ENCODE measurements at places on chromosomes 7 and 10.

DNA sequence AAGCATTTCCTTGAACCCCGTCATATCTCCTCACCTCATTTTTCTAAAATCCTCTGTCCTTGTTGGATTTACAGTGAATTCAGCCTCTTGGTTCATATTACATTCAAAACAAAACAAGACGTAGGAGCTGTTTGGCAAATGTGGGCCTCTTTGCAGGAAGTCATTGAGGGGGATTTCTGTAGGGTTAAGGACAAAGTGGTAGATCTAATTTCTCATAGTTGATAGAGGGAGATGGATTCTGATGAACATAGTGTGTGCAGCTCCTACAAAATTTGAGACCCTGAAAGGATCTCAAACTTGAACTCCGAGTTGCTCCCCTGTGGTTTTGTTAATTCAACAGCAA, 682 bp downstream of the TBXAS1 start:
- no peak for DNase-seq

GRCh38 chr7:158044482-158044823, 543.2 kb downstream of the PTPRN2 start:
- DNase-seq = no peak

DNA sequence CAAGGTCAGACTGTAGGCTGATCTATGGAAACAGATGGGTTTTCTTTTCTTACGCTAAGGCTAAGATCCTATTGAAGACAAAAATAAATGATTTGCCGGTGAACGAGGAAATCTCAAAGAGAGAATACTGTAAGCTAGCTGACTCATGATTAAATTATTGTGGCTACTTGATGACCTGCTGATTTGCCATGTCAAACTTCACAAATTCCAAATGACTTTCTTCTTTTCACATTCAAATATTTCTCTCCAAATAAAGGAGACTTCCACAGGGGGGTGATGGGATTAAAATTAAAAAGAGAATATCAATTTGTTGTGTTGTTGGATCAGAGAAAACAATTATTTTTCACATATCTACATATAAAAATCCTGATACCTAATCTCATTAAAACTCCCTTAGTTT, 860.6 kb upstream of the ZWINT start:
- no peak for DNase-seq

GRCh38 chr7:13603661-13604060, 385.8 kb downstream of the ETV1 start:
- no peak for DNase-seq

GRCh38 chr7:55086413-55087201, 67.8 kb downstream of the EGFR start:
- DNase-seq = peak; percentile 72

GRCh38 chr7:39221901-39222300, 244.2 kb downstream of the POU6F2 start:
- DNase-seq = no peak

DNA sequence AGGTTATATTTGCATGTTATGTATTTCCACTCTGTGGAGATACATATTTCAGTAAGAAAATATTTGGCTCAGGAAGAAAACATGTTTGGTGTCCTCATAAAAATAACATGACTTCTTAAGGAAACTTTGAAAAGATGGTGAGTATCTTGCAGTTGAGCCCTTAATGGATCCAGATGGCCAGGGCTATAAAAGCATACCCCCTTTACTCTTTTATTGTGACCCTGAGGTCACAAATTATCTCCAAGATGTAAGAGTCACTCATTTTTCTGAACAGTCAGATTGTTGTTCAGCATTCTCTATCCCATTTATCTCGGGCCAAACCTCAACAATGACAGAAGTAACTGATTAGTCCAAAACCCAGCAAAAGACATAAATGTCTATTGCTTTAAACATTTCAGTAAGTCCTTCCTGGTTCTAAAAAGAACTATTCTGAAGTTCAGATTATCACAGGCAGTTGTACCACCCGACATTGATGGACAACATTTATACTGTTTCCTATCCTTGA, 539.4 kb downstream of the PARD3 start:
- no peak for DNase-seq

DNA sequence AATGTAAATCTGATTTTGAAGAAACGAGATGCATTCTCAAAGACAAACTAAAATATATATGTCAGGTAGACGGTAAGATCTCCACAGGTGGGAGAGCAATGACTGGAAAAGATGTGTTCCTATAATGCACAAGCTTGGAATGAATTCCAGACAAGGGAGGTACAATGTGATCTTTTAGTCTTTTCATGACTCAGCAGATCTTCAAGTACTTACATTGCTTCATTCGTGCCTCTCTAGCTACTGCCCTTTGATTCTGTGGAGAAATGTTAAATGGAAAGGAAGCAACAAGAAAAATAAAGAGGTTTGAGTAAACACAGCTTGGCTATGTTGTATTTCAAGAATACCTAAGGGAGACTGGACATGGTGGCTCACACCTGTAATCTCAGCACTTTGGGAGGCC, 106.6 kb downstream of the GAD2 start:
- DNase-seq = no peak

- DNase-seq = no peak
These were observed 309.8 kb downstream of the AHR start for GRCh38 chr7:17608114-17608833.

DNA sequence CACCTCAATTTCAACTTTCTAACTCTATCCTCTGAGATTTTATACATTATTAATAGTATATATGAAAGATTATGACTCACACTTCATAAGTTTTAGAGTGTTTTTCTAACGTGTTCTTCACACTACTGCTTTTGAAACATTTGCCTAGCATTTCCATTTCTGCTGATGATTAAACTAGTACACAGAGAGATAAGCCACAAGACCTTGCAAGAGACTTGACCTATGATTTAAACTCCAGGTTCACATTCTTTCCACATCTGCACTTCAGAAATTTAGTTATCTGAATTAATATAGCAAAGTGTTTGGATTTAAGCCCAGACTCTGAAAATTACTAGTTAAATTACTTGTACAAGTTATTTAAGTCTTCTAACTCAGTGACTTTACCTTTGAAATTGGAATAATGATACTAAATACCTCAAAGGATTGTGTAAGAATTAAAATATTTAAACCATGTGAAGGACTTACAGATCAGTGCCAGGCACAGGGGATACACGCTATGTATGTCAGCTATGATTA, 66.6 kb downstream of the PCLO start:
- no peak for DNase-seq

DNA sequence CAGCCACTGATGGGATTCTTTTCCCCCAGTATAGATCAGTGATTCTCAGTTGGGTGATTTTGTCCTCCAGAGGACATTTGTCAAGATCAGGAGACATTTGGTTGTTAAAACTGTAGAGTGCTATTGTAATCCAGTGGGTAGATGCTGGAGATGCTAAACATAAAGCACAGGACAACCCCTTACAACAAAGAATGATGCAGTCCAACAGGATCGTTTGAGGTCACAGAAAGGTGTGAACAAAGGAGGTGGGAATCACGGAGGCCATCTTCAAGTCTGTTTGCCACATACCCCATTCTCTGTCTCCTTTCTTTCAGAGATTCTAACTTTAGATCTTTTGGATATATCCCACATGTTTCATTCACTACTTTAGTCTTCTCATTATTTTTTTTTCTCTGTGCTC, 69.0 kb downstream of the HELLS start:
- DNase-seq = no peak

DNA sequence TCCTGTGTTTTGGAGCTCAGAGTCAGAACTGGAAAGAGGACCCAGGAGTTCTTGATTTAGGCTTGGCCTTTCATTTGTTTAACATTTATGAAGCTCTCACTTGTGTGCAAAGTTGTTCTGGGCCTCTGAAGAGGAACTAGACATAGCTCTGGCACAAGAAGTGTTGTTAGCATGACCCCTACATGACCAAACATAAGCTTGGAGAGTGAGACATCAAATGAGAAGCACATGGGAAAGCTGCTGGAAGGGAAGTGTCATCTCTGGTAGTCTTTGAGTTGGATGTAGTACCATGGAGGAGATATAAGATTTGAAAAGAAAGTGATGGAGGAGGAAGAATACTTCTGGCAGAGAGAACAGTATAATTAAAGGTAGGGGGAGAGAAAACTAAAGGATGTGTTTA, 370.1 kb downstream of the ADRA2A start:
- DNase-seq = no peak

- DNase-seq = no peak
These were observed 273.7 kb downstream of the SEMA3D start for GRCh38 chr7:84912993-84913635.

DNA sequence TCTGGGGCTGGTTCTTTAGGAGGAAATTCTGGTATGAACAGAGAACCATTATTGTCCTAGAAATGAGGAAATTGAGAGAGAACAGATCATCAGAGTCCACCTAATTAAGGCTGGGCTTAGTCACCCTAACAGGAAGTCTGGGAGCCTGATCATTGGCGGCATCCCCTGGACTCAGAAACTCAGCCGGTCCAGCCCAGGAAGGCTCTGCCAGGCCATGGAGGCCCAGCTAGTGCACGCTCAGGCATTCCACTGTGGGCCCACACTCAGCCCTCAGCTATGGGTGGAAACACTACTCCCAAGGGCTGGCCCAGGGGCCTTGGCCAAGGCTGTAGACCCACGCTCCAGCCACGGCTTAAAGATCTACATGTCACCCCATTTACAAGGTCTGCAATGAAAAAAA, 109.2 kb downstream of the PTPN20 start:
- no peak for DNase-seq

DNA sequence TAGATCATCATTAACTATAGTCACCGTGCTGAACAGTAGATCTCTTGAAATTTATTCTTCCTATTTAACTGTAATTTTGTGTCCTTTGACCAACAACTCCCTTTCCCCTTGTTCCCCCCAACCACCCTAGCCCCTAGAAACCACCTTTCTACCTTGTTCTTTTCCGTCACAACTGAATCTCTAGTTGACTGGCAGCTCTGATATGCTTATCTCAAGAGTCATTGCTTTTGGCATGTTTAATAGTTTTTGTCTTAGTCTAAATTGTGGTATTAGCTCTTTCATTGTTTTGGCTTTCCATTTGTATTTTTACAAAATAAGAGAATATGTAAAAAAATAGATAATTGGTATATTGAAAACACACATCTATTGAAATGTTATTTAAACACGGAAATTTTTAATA, 1.8 kb downstream of the GNAT3 start:
- no peak for DNase-seq

DNA sequence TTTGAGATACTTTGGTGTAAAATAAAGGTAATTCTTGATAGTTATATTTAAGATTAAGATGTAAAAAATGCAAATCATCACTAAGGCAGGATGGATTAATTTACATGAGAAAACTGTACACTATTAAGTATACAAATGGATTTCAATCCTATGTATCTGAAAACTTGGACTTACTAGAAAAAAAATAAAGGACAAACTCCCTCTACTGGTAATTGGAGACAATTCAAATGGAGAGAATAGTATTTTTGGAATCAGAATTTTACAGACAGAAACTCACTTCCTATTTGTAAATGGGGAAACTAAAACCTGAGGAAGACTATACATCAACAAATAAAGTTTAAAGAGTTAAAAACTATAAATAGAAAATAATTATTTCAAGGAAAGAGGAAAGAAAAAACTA, 62.6 kb downstream of the CUL2 start:
- DNase-seq = no peak

- no peak for DNase-seq
These were observed 24.8 kb downstream of the GBX1 start for GRCh38 chr7:151142686-151143040.

DNA sequence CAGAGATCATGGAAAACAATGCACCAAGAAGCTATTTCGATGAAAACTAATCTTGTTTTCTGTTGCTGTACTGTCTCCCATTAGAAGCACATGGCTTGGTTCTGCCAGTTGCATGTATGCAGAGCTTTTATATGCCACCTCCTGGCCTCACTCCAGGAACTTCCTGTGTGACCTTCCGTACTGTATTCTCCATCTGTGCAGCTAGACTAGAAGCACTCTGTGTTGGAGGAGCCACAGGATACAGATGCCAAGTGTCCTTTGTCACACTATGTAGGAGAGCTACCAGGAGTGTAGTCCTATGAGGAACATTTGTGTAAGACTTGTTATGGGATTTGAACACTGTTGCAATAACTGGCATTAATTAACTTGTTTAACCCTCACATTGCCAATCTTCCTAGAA, 503.5 kb upstream of the TPK1 start:
- no peak for DNase-seq

GRCh38 chr10:31100662-31101061, 69.0 kb upstream of the ZNF438 start:
- no peak for DNase-seq

- DNase-seq = no peak
These were observed at the start of gene DNTT for GRCh38 chr10:96304230-96304629. Gene DNTT, plus strand, starts transcription at chr10:96304434. Its CDS starts 64 bp downstream, at chr10:96304498.

GRCh38 chr10:69406302-69406811, 10.4 kb downstream of the TACR2 start:
- no peak for DNase-seq

GRCh38 chr10:31678139-31678536, 250.5 kb downstream of the ARHGAP12 start:
- no peak for DNase-seq

- no peak for DNase-seq
These were observed 11.5 kb upstream of the SP8 start for GRCh38 chr7:20798081-20798693.

GRCh38 chr10:71651928-71652327, 67.7 kb downstream of the C10orf105 start:
- no peak for DNase-seq

GRCh38 chr7:157513162-157513621, 176.4 kb downstream of the DNAJB6 start:
- DNase-seq = no peak

GRCh38 chr7:45086331-45087065, 2.3 kb downstream of the NACAD start:
- no peak for DNase-seq

- peak; percentile 25 for DNase-seq
These were observed 473.7 kb upstream of the PODXL start for GRCh38 chr7:132030086-132030568.

- no peak for DNase-seq
These were observed 143.5 kb upstream of the GHITM start for GRCh38 chr10:83995738-83996331.

DNA sequence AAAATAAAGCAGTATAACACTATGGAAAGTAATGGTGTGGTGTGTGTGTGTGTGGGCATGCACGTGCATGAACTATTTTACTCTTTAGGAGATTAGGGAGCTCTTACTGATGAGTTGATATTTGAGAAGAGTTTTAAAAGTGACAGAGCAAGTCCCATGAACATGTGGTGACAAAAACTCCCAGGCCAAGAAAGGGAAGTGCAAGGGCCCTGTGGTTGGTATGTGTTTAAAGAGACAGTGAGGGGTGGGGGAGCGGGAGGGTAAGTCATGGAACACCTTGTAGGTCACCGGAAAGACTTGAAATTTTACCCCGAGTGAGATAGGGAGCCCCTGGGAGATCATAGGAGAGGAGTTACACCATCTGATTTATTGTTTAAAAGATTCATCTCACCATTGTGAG, 63.3 kb downstream of the AKR1B1 start:
- DNase-seq = no peak

GRCh38 chr10:13894412-13895093, 307.8 kb downstream of the PRPF18 start:
- DNase-seq = no peak

DNA sequence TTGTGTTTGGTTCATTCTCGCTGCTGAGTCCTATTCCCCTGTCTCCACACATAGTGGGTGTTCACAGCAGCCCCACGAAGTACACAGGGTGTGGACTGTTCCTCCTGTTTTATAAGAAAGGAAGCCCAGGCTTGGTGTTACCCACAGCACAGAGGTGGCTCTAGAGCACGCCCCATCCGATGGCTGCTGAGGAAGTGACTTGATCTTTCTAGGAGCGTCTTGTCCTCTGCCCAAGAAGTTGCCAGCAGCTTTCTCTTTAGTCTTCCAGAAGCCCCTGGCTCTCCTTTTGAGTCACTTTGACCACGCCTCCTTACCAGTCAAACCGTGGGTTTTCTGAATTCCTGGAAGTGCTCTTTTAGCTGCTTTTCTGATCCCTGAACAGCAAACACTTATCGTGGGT, 94.0 kb downstream of the GRK5 start:
- DNase-seq = no peak

All from left kidney (tissue), 8 donors.